Lower lobe of right lung (tissue), 2 donors: ENCODE measurements at places on chromosomes 2 and 18. TPM values are rescaled to one million over a fixed set of nuclear protein-coding genes. Genes with fewer than 3 reads are reported as not detected.

- no peaks in the 10 kb centered on the region for H3K36me3 ChIP-seq
- no peak overlapping the region for H3K4me3 ChIP-seq
- H3K4me1 ChIP-seq = peaks cover 3% of the 10 kb centered on the region
- no peak overlapping the region for H3K27ac ChIP-seq
Observed at GRCh38 chr2:48126162-48126561, 219.9 kb upstream of the FBXO11 start.

- no peak overlapping the region for H3K4me3 ChIP-seq
- no peaks in the 10 kb centered on the region for H3K4me1 ChIP-seq
- H3K27me3 ChIP-seq = peaks cover 5% of the 10 kb centered on the region
- H3K27ac ChIP-seq = no peak overlapping the region
- no peaks in the 10 kb centered on the region for H3K36me3 ChIP-seq
Observed at GRCh38 chr2:121263996-121264715, 20.8 kb downstream of the TFCP2L1 start.

GRCh38 chr2:74843899-74844298, 10.0 kb downstream of the HK2 start:
- H3K27ac ChIP-seq = peak overlapping the region; percentile 70
- DNase-seq = no peak
- no peaks in the 10 kb centered on the region for H3K36me3 ChIP-seq
- H3K4me3 ChIP-seq = no peak overlapping the region

Gene ALPG
- total RNA-seq = 0.53 TPM

- H3K4me1 ChIP-seq = no peaks in the 10 kb centered on the region
- no peak overlapping the region for H3K4me3 ChIP-seq
- H3K27ac ChIP-seq = no peak overlapping the region
Observed at GRCh38 chr18:59238385-59238784, 18.4 kb downstream of the GRP start.

Gene LYG1
- total RNA-seq = 1.0 TPM

DNA sequence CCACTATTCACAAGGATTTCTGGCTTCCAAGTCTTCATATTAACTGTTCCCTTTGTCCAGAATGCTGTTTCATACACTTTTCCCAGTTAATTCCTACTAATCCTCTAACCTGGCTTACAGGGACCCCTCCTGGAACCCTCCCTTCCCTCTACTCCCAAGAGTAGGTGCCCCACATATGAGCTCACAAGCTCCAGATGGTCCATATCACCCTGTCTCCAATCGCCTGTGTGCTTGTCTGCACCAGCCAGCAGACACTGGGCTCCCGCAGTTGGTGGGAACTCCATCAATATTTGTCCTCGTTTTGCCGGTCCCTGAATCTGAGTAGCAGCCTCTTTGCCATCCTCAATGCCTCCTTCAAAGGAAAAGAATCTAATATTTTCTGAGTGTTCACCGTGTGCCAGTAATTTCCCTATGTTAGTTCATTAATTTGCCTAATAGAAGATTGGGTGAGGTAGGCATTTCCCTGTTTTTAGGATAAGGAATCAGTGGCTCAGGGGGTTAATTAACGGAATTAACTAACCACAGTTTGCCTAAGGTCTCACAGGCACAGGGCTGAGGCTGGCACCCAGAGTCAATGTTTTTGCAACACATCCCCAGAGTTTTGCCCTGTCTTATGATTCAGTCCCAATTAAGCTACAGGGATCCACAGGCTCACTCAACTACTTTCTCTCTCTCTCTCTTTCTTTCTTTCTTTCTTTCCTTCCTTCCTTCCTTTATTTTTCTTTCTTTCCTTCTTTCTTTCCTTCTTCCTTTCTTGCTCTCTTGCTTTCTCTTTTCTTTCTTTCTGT, 141.6 kb upstream of the CYP1B1 start:
- H3K4me1 ChIP-seq = no peaks in the 10 kb centered on the region
- H3K4me3 ChIP-seq = no peak overlapping the region
- DNase-seq = no peak
- H3K27ac ChIP-seq = no peak overlapping the region
- no peaks in the 10 kb centered on the region for H3K27me3 ChIP-seq

GRCh38 chr18:50051288-50051687, 143.7 kb downstream of the MYO5B start:
- no peaks in the 10 kb centered on the region for H3K36me3 ChIP-seq
- H3K4me3 ChIP-seq = no peak overlapping the region
- no peak overlapping the region for H3K27ac ChIP-seq
- H3K4me1 ChIP-seq = no peaks in the 10 kb centered on the region

DNA sequence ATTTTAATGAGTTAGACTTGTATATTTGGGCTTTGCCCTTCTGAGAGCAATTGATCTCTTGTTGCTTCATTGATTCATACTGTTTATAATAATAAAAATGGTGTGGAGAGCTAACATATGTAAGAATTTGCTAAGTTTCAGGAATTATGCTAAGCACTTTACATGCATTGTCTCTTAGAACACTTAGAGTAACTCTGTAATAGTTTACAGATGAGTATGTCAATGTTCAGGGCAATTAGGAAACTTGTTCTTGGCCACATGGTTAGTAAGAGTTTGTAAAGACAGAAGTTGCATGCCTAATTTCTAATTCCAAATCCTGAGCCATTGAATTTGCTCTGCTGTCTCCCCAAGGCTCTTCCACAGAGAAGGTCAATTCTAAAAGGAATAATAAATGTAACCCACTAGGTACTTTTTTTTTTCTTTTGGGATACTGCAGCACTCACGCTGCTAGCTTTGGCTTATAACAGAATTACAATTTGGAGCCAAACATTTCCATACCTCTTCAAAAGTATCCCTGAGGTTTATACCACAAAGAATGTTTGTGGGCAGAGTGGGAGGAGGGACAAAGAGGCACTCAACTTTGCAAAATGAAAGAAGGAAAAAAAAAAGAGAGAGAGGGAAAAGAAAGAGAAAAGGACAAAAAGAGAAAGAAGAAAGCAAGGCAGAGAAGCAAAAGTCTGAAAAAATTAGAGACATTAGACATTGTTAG, 232.4 kb downstream of the CALCRL start:
- no peak overlapping the region for H3K4me3 ChIP-seq
- DNase-seq = no peak
- H3K27me3 ChIP-seq = no peaks in the 10 kb centered on the region
- no peak overlapping the region for H3K27ac ChIP-seq
- H3K36me3 ChIP-seq = no peaks in the 10 kb centered on the region

Gene PDCL3
- 16.0 TPM for total RNA-seq

Gene RNF152
- total RNA-seq = 13.4 TPM

GRCh38 chr2:143823296-143823695, 694.1 kb downstream of the ARHGAP15 start:
- no peaks in the 10 kb centered on the region for H3K36me3 ChIP-seq
- no peak overlapping the region for H3K27ac ChIP-seq
- H3K4me1 ChIP-seq = no peaks in the 10 kb centered on the region
- no peaks in the 10 kb centered on the region for H3K27me3 ChIP-seq

- no peak overlapping the region for H3K4me3 ChIP-seq
- H3K27me3 ChIP-seq = no peaks in the 10 kb centered on the region
- H3K27ac ChIP-seq = no peak overlapping the region
- DNase-seq = no peak
- no peaks in the 10 kb centered on the region for H3K36me3 ChIP-seq
Observed at GRCh38 chr2:229725716-229726574, 11.6 kb upstream of the DNER start.

GRCh38 chr2:132542953-132543569, 126.5 kb downstream of the GPR39 start:
- no peak overlapping the region for H3K4me3 ChIP-seq
- H3K27ac ChIP-seq = no peak overlapping the region
- no peak for DNase-seq
- no peaks in the 10 kb centered on the region for H3K27me3 ChIP-seq
- H3K36me3 ChIP-seq = no peaks in the 10 kb centered on the region

DNA sequence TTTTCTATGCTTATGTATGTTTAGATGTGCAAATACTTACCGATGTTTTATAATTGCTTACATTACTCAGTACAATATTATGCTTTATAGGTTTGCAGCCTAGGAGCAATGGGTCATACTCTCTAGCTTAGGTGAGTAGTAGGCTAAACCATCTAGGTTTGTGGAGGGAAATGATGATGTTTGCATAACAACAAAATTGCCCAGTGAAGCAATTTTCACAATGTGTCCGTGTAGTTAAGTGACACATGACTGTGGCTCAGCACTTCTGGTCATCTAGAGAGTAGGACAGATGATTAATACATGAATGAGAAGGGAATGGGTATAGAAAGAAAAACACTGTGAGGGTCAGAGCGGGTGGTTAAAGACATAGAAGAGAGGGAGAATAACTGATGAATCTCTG, 2116.2 kb upstream of the PIK3C3 start:
- peaks cover 11% of the 10 kb centered on the region for H3K4me1 ChIP-seq
- no peak overlapping the region for H3K4me3 ChIP-seq
- no peaks in the 10 kb centered on the region for H3K36me3 ChIP-seq
- DNase-seq = no peak

Gene TMEM17
- total RNA-seq = 1.8 TPM

Gene RGPD4
- not detected for total RNA-seq

Gene SPP2
- not detected for total RNA-seq

DNA sequence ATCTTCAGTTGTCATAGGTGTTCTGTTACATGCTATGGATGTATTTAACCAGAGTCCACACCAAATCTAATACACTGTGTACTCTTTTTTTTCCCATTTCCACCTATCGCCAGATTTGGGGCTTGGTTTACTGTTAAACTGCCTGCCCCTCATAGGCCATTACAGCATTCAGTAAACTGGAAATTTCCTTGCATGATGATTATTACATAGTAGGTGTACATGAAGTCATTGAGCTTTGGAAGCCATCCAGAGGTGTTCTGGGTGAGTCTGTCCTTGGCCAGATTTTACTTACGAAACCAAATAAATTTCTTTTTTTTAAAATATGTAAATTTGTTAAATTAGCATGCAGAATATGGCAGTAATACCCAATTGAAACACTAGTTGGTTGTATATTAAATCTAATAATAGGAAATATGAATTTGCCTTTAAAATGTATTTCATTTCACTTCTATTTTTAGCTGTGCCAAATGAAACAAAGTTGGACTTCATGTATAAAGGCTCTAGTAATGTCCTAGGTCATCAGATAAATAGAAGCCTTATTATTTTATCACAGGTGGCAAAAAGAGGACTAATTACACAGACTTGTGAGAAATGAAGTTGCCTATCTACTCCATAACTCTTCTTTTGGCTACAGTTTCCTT, 60.7 kb downstream of the COMMD1 start:
- H3K36me3 ChIP-seq = no peaks in the 10 kb centered on the region
- H3K4me3 ChIP-seq = no peak overlapping the region

- peaks cover 17% of the 10 kb centered on the region for H3K4me1 ChIP-seq
- H3K4me3 ChIP-seq = no peak overlapping the region
- no peaks in the 10 kb centered on the region for H3K27me3 ChIP-seq
- no peak for DNase-seq
- no peaks in the 10 kb centered on the region for H3K36me3 ChIP-seq
Observed at GRCh38 chr2:36351736-36352349, 3.7 kb upstream of the CRIM1 start.

Gene RGPD3
- total RNA-seq = 0.21 TPM

GRCh38 chr18:26526128-26526965, 22.0 kb downstream of the KCTD1 start:
- H3K27me3 ChIP-seq = no peaks in the 10 kb centered on the region
- no peak overlapping the region for H3K27ac ChIP-seq
- no peak for DNase-seq
- H3K4me3 ChIP-seq = no peak overlapping the region

GRCh38 chr2:121002597-121002996, 266.9 kb downstream of the GLI2 start:
- H3K27ac ChIP-seq = no peak overlapping the region
- no peaks in the 10 kb centered on the region for H3K36me3 ChIP-seq
- H3K4me1 ChIP-seq = no peaks in the 10 kb centered on the region
- DNase-seq = no peak
- no peaks in the 10 kb centered on the region for H3K27me3 ChIP-seq

DNA sequence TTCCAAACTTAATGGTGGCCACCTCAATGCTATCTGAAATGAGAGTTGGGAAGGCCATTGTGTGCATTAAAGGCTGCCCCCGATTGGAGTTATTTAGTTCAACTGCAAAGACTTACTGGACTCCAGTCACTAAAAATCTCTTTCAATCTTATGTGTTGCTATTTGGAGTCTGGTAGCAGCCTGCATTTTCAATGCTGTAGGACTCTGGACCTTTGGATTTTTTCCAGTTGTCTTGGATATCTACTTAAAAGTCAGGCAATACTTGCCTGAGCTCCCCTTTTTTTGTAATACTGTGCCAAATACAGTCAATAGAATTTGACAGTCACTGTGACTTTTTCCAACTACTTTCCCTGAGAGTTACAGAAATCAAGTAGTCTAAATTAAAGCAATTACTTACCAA, 281.9 kb downstream of the TRIB2 start:
- H3K4me1 ChIP-seq = no peaks in the 10 kb centered on the region
- DNase-seq = no peak
- no peak overlapping the region for H3K4me3 ChIP-seq
- no peaks in the 10 kb centered on the region for H3K27me3 ChIP-seq
- H3K27ac ChIP-seq = no peak overlapping the region

DNA sequence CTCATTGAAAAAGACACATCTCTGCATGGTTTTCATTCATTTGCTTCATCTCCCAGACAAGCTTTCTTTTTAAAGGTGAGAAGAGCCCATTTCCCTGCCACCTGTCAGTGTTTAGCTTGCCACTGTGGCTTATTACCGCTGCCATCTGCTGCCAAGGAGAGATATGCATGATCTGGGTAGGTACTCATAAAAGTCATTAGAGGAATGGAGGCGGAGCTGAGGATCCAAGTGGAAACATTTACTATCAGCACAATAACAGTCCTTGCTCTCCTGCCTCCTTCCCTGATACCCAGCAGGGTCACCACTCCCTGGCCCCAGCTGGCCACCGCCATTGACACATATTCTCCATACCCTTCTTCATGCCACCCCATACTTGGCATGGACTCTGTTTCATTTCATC, 390.4 kb downstream of the TSN start:
- no peak overlapping the region for H3K27ac ChIP-seq
- no peak for DNase-seq
- no peak overlapping the region for H3K4me3 ChIP-seq
- no peaks in the 10 kb centered on the region for H3K27me3 ChIP-seq
- no peaks in the 10 kb centered on the region for H3K4me1 ChIP-seq

DNA sequence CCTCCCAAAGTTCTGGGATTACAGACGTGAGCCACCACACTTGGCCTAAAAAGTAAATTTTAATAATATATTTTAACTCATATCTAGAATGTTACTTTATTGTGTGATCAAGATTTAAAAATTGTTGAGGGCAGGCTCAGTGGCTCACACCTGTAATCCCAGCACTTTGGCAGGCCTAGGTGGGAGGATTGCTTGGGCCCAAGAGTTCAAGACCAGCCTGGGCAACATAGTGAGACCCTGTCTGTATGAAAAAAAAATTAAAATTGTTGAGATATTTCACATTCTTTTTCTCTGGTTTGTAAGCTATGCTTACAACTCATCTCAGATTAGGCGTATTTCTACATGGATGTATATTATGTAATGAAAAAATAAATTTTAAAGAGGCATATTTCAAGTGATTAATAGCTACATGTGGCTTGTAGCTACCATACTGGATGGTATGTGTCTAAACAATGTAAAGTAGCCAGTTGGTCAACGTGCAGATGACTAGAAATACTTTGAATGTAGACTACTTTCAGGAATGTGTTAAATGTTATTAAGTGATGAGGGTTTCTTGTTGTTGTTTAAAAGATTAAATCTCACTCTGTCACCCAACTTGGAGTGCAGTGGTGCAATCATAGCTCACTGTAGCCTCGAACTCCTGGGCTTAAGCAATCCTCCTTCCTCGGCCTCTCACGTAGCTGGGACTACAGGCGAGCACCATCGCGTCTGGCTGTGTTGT, 5.9 kb downstream of the RAB10 start:
- no peak for DNase-seq
- peaks cover 42% of the 10 kb centered on the region for H3K36me3 ChIP-seq
- no peak overlapping the region for H3K27ac ChIP-seq
- H3K4me3 ChIP-seq = no peak overlapping the region
- H3K27me3 ChIP-seq = no peaks in the 10 kb centered on the region
- peaks cover 66% of the 10 kb centered on the region for H3K4me1 ChIP-seq

Gene TLX2
- not detected for total RNA-seq
